ENCODE measurements at places on chromosomes 2 and 18.

DNA sequence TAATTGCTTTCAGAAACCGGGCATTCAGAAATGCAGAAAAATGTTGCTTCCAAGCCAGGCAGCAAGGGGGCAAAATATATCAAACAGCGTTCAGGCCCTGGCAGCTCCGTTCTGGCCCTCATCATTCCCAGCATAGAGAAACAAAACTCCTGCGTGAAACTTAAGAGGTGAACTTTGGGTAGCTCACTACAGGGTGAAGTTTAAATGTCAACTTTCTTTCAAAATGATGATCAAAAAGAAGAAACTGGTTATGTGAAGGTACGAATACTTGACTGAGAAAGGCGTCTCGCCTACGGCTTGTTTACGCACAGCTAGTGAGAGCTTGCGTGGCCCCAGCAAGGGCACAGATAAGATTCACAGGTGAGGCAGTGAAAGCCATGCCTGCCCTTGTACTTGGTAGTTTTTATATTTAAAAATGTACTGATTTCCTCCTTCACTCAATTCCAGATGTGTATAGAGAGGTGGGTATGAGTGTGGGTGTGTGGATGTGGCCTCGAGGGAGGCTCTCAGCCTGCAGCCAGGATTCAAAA is 127.5 kb downstream of the NFATC1 start:
- no peak for DNase-seq

- DNase-seq, result no peak
Measured at GRCh38 chr18:355678-356077, 87.8 kb upstream of the THOC1 start.

GRCh38 chr18:72774914-72775313 is 92.9 kb downstream of the NETO1 start:
- no peak for DNase-seq

- DNase-seq, result peak; percentile 60
Measured at GRCh38 chr2:144405982-144406788, 113.7 kb downstream of the ZEB2 start.

- no peak for DNase-seq
Measured at GRCh38 chr2:8575834-8576423, 105.9 kb upstream of the ID2 start.

DNA sequence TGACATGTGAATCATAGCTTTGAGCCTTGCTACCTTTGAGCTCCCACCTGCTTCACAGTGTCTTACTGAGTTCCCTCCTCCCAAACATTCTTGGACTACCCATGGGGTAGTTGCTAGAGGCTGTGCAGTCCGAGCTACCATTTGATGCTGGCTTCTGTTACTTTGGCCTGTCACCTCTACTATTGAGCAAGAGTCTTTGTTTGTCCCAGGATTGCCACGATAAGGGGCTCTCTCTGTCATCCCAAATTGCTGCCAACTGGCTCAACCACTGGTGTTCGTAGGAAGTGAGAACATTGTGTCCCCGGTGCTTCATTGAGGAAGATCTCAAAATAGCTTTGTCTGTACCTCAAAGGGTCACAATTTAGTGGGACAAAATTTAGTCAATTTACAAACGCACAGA is 59.1 kb upstream of the PAX8 start:
- no peak for DNase-seq

DNA sequence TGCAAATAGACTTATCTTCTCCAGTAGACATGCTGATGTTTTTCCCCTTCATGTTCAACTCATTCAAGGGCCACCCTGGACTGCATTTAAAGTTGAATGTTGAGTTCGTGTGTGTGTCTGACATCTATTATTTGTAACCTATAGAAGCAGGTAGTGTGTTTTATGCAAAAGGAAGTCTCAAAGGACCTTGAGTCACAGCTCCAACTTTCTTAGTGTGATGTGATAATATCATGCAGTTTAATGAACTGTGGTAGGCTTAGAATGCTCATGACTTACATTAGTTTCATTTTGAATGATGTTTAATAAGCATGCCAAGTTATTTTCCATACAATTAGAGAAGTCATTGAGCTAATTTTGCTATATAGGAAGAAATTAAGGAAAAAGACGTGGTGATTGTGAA is 67.9 kb downstream of the CERS6 start:
- no peak for DNase-seq

- DNase-seq, result no peak
Measured at GRCh38 chr18:48036641-48037421, 106.4 kb upstream of the SMAD2 start.

- DNase-seq, result peak; percentile 64
Measured at GRCh38 chr2:191899410-191899809, 52.5 kb upstream of the CAVIN2 start.

- DNase-seq, result no peak
Measured at GRCh38 chr2:173239644-173240043, 115.0 kb upstream of the CDCA7 start.
